ENCODE measurements at places on chromosomes 12 and 14. TPM values are rescaled to one million over a fixed set of nuclear protein-coding genes. Genes with fewer than 3 reads are reported as not detected.

FUT8 gene
- 156 TPM for total RNA-seq

REP15 gene
- total RNA-seq = 1.8 TPM

SLC2A3 gene
- 353 TPM for total RNA-seq

OTUB2 gene
- total RNA-seq = 3.3 TPM

NOS1 gene
- not detected for total RNA-seq
